ENCODE measurements at places on chromosomes 2 and 18.

- DNase-seq, result no peak
These were observed 138.3 kb downstream of the ASB1 start for GRCh38 chr2:238565031-238565430.

- no peak for DNase-seq
These were observed 39.9 kb downstream of the RPL37A start for GRCh38 chr2:216538538-216538937.

DNA sequence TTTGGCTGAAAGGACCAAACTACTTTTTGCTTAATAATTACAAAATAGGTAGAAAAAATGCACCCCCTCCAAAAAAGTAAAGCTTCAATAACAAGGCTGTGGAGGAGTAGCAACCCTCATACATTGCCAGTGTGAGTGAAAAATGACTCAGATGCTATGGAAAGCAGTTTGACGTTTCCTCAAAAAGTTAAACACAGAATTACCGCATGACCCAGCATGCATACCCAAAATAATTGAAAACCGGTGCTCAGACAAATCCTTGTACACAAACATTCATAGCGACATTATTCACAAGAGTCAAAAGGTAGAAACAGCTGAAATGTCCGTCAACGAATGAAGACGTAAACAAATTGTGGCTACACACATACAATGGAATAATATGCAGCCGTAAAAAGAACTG is 38.8 kb upstream of the DAPL1 start:
- no peak for DNase-seq

DNA sequence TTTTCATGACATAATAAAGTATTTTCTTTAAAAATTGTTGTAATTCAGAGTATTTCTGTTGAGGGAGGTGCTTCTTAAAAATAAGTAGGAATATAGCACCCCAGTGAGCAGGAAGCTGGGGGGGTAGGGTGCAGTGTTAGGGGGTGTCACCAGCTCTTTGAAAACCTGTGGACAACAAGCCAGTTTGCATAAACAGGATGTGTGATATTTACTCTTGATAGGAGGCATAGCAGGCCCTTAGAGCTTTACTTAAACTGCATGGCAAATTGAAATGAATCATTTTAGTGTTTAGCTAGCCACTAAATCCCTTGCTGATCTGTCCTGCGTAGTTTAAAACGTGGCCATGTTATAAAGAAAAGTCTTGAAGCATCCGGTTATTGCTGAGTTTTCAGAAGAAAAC is 8.4 kb downstream of the TGIF1 start:
- no peak for DNase-seq

- DNase-seq, result peak; percentile 72
These were observed 100.4 kb upstream of the SMAD2 start for GRCh38 chr18:48030616-48031480.

DNA sequence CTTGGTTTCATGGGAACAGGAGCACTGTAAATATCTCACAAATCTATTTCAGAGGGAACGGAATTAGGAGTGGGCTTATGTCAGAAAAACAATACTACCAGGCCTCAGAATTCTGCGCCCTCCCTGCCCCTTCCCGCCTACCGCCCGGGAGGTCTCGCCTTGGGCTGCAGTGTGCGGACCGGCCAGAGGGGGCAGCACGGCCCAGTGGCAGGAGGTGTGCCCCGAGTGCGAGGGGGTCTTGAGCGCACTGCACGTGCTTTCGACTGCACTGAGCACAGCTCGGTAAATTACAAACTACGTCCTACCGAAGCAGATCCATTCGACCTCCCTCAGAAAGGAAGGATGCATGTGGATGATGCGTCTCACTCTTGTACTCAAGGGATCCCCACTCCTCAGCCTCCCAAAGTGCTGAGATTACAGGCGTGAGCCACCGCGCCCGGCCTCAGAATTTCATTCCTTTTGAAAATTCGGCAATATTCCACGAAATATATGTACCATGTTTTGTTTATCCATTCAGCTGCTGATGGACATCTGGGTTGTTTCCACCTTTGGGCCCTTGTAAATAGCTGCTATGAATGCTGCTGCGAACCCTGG is 297.0 kb downstream of the BCL2 start:
- no peak for DNase-seq

GRCh38 chr2:122927197-122927596 is 1097.9 kb upstream of the CNTNAP5 start:
- no peak for DNase-seq

GRCh38 chr2:200405599-200406298 is 99.3 kb downstream of the SPATS2L start:
- DNase-seq, result peak; percentile 72

- no peak for DNase-seq
These were observed 319.6 kb downstream of the PIK3C3 start for GRCh38 chr18:42274488-42275137.

DNA sequence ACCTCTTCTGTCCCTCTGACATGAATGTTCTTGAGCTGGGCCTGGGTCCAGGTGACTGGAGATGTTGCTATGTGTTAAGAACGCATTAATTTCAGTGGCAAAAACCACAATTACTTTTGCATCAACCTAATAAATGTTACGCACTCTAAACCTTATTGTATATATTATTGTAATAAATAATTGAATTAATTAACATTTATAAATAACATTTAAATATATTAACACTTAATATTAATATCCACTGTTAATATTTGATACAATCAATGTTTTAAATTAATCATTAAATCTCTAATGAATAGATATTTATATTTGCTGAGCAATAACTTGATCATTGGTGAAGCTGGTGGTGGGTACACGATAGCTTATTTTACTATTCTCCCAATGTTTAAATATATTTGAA is 97.4 kb downstream of the KCNF1 start:
- no peak for DNase-seq

DNA sequence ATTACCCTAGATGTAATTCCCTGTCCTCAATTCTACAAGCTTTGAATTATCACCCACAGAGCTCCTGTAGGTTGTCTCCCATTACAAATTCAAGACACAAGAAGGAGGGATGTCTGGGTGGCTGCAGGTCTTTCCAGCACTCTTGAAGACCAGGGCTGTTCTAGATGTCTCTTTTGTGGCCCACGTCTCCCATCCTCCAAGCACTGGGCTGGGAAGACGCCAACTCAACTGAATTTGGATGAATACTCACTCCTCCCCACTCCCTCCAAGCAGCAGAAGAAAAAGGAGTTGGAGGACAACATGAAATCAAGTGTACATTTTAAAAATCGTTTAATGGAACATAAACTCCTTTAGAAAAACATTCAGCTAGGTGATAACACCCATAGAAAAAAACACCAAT is 31.2 kb downstream of the SMAD7 start:
- no peak for DNase-seq

DNA sequence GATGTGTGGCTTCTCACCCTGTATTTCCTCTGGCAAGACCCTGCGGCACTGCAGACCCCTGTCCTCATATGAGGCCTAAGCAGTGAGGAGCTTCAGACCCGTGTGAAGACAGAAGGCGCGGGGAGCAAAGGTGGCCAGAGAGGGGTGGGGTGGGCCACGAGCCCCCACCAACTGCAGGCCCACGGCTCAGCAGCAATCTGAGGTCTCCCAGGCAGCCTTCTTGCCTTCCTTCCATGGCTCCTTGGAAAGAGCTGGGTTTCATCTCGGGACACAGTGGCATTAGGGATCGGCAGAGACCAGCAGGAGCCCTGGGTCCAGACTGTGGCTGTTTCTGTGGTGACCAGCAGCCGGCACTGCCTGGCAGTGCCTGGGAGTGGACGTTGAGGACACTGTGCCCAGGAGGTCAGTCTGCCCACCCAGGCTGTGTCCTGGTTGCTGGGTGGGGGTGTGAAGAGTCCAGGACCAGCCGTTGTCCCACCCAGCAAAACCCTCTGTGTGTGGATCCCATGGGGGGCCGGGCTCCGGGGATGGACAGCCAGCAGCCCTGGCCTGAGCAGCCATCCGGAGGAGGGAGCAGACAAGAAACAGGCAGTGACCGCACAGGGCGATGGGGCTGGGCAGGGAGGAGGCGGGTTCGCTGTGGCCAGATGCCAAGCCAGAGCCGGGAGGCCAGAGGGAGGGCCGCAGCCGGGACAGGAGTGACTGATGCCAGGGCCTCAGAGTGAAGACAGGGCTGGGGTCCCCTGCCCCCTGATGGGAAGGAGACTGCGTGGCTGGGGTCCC is 73.8 kb downstream of the RRM2 start:
- no peak for DNase-seq

GRCh38 chr18:12391487-12392165 is 14.6 kb upstream of the AFG3L2 start:
- peak; percentile 54 for DNase-seq

- DNase-seq, result no peak
These were observed 14.9 kb upstream of the E2F6 start for GRCh38 chr2:11480859-11481258.

DNA sequence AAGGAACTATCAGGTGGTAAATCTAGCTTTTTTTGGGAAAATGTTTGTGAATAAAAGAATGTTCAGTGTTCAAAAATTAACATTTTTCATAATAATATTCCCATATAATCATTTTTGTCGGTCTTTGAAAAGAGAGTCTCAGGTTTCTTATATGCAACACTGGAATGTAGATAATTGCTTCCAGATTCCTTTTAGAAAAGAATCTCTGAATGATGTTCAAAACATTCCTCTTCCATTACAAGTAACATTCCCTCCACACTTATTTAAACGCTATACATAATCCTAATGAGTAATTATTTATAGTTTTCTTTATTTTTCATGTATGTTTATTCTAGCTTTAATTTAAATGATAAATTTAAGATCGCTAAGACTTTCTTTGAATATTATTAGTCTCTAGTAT is 7.0 kb downstream of the ZSWIM2 start:
- DNase-seq, result no peak

DNA sequence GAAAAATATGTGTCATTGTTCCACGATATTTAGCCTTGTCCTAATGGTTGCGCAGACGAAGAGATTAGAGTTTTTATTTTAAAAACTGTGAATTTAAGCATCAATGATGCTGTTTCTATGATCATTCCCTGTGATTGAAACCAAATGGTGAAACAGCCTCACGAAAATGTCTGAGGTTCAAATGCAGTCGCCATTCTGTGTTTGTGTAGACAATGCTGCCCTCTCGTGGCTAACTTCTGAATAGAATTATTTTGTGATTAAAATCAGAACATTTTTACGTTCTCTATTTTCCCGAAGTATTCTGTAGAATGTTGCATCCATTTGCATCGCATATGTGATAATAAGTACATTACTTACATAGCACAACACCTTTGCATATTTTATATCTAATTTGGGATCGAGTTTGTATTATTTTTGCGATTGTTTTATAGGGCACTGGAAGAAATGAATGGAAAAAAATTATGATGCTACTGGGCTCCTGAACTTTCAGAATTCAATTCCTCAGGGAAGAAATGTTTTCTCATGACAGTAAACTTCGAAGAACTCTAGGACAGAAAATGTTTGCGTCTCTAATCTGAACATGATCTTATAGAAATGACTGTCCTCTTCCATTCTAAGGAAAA is 54.8 kb upstream of the CREB1 start:
- peak; percentile 46 for DNase-seq

- no peak for DNase-seq
These were observed 261.2 kb downstream of the BCL11A start for GRCh38 chr2:60292242-60292641.

- DNase-seq, result no peak
These were observed 244.4 kb downstream of the CDH7 start for GRCh38 chr18:65995206-65995605.

DNA sequence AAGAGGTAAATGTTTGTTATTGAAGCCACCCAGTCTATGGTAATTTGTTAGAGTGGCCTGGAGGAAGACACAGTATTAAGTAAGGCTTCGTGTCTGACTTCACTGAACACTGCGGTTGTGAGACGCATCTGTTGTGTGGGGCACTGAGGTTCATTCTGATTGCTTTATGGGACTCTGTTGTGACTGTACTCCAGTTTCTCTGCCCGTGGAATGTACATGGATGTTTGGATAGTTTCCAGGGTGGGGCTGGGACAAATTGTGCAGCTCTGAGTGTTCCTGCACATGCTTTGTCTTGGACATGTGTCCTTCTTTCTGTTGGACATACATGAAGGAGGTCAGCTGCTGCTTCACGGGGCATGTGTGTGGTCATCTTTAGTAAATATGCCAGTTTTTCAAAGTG is 58.6 kb downstream of the ODC1 start:
- DNase-seq, result no peak

DNA sequence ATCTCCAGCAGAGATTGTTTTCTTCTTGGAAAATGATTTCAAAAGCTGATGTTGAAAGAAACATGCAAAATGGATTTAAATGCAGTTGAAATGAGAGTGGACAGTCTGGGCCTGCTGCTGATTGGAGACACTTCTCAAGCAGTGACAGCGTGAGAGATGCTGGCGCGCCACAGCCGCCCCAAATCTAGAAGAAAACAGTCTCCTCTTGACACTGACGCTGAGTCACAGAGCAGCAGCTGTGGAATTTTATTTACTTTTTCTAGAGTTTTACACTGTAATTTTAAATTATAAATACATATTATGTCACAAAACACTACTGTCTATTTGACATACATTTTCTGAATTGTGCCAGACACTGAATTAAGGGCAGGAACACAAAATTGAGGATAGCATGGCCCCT is 121.8 kb upstream of the TMEM200C start:
- DNase-seq, result no peak

- DNase-seq, result no peak
These were observed 162.0 kb downstream of the SLC4A3 start for GRCh38 chr2:219789476-219789875.

- DNase-seq, result no peak
These were observed 11.5 kb upstream of the C2orf42 start for GRCh38 chr2:70202236-70202806.

DNA sequence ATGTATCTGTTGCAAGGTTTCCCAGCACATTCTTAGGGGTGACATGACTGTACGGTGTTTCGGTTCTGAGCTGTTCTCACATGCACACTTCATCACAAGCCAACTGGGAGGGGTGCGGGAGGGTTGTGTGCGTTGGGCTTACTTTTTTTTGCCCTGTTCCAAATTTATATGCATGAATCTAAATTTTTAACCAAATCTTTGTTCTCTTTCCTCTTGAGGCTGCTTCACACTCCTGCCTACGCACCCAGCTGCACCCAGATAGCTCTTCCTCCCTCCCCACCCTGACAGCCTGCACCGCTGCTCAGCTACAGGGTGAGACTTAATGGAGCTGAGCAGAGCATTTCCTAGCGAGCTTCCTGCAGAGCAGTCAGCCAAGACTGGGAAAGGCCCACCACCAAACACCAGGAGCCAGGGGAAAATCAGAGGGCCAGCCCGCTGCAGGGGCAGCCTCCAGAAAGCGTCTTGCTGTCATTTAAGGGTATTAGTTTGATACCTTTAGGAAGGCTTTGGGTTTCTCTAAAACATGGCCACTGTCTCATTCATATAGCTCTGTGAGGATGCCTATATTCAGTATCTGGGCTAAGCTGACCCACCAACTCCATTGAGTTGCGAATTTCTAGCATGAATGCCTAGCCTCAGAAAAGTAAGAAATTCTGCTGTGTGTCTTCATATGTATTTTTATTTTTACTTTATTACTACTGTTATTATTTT is 84.5 kb downstream of the POU3F3 start:
- DNase-seq, result no peak

DNA sequence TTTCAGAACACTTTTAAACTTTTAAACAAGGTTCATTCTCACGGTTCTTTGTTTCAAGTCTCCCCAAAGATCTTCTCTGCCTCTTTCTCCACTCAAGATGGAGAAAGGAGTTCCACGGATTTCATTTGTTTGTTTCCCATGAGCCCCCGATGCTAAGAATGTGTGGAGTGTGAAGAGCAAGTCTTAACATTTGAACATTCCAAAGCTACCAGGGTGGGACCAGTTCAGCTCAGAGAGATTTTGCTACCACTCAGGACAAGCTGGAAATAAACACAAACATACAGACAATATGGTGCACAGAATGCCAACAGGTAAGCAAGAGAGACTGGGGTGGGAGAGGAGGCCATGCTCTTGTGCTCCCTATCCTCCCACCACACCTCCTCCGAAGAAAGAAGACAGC is 56.7 kb downstream of the SPRED2 start:
- DNase-seq, result no peak
